ENCODE measurements at places on chromosomes 5 and 9. TPM values are rescaled to one million over a fixed set of nuclear protein-coding genes. Genes with fewer than 3 reads are reported as not detected.

- H3K4me1 ChIP-seq = no peaks in the 10 kb centered on the region
- DNase-seq = no peak
- H3K4me3 ChIP-seq = no peak overlapping the region
- no peaks in the 10 kb centered on the region for H3K36me3 ChIP-seq
These were observed 54.2 kb upstream of the SSBP2 start for GRCh38 chr5:81805086-81805485.

DNA sequence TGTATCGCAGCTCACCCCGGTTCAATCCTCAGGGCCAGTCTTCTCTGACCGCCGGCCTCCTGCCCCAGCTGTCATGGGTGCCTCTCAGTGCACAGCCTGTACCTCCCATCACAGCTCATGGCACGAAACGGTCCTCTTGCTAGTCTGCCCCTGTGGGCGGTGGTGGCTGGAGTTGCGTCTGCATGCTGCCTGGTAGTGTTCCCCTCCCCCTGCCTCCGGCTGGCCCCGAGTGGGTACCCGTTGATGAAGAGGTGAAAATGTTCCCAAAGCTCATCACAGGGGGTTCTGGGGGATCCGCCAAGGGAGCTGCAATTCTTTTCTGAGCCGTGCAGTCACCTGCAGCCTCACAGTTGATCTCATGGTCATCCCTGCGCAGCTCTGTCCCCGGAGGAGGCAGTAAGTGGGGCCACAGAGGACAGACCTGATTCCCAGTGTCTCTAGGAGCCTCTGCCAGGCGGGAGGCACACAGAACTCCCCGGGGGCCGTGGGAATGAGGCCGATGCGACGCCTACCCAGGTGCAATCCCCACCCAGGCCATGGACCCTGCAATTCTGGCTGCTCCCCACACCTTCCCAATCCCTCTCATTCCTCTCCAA, 34.7 kb upstream of the FIBCD1 start:
- DNase-seq = no peak
- H3K4me3 ChIP-seq = no peak overlapping the region
- H3K27ac ChIP-seq = no peak overlapping the region
- no peaks in the 10 kb centered on the region for H3K4me1 ChIP-seq
- no peaks in the 10 kb centered on the region for H3K36me3 ChIP-seq

Gene PCDHGA11
- 1.5 TPM for total RNA-seq

Gene NDUFS6
- 16.9 TPM for total RNA-seq

DNA sequence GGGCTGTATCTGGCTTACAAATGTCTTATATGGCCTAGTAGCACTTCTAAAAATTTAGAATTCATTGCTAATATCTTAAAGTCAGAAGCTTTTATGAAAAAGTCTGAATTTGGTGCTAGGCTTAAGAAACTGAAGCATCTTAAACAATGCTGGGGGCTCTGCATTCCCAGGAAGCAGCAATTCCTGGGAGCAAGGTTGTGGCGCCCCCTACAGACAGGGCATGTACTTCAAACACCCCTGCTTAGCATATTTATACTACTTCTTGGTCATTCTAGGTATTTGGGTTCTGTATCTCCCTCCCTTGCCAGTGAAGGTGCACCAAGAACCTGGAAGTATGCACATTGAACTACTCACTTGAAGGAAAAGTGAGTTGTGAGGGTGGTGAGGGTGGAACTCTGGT, 64.6 kb upstream of the GRIA1 start:
- DNase-seq = no peak
- H3K36me3 ChIP-seq = no peaks in the 10 kb centered on the region
- H3K4me3 ChIP-seq = no peak overlapping the region

GRCh38 chr9:107703651-107704050, 214.1 kb upstream of the KLF4 start:
- no peaks in the 10 kb centered on the region for H3K27me3 ChIP-seq
- no peaks in the 10 kb centered on the region for H3K36me3 ChIP-seq
- H3K4me1 ChIP-seq = no peaks in the 10 kb centered on the region
- H3K4me3 ChIP-seq = no peak overlapping the region
- DNase-seq = no peak
- no peak overlapping the region for H3K27ac ChIP-seq

Gene SLC36A2
- not detected for total RNA-seq

DNA sequence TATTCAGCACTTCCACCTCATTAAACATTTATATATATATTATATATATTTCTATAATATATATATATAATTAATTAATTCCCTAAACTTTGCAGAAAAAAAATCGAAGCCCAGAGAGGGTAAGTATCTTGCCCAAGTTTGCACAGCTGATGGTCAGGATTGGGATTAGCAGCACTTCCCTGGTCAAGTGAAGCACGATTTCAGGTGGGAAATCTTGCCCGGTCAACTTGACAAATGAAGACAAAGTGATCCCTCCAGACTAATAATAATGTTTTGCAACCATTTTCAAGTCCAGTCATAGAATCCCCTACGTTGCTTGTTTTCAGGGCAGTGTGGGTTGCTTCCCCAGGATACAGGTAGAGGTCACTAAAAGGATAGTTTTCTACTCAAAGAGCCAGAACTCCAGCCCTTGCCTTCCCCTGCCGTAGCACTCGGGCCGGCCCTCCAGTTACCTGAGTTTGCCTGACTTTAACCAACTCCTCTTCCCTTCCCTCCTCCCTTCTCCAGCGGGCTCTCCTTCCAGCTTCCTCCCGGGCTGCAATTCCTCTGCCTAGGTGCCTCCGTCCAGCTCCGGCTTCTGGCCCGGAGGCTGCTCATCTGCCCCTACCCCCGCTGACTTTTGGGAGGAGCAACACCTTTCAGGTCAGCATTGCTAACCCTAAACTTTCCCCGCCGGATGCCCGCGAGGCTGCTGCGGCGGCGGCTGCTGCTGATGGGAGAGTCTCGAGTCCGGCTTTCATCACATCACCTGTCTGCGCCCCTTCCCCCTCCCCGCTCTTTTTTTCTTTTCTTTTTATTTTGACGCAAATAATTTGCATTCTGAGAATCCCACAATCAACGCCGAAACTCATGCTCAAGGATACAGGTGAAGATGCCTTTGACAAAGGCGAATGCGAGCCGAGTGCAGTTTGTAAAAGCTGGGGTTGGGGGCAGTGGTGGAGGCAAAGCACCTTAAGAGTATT, 930 bp downstream of the PRLR start:
- no peaks in the 10 kb centered on the region for H3K36me3 ChIP-seq
- peak overlapping the region; percentile 13 for H3K4me3 ChIP-seq
- peak; percentile 29 for DNase-seq
- peaks cover 13% of the 10 kb centered on the region for H3K4me1 ChIP-seq
- H3K27ac ChIP-seq = no peak overlapping the region

Gene MEGF10
- total RNA-seq = not detected

DNA sequence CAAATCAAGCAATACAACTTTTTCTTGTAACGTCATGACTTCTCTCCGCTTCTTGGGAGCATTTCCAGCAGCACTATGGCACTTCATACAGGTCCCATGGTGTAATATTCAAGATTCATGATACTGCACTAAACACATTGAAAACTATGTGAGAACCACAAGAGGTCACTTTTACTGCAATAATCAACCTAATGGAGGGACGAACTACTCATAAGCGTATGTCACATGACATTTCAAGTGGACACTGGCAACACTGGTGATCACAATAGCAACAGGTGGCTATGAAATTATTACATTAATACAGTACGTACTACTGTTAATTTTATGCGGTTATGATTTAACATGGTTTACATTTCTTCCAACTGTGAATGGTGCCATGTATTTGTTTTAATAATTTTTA, 78.6 kb upstream of the TBC1D9B start:
- no peaks in the 10 kb centered on the region for H3K4me1 ChIP-seq
- H3K36me3 ChIP-seq = no peaks in the 10 kb centered on the region
- H3K27ac ChIP-seq = no peak overlapping the region
- H3K27me3 ChIP-seq = no peaks in the 10 kb centered on the region
- H3K4me3 ChIP-seq = no peak overlapping the region
